ENCODE measurements at places on chromosomes 7 and 10.
A peak's percentile ranks its signal among the peaks of the same experiment; 100 is the strongest.

DNA sequence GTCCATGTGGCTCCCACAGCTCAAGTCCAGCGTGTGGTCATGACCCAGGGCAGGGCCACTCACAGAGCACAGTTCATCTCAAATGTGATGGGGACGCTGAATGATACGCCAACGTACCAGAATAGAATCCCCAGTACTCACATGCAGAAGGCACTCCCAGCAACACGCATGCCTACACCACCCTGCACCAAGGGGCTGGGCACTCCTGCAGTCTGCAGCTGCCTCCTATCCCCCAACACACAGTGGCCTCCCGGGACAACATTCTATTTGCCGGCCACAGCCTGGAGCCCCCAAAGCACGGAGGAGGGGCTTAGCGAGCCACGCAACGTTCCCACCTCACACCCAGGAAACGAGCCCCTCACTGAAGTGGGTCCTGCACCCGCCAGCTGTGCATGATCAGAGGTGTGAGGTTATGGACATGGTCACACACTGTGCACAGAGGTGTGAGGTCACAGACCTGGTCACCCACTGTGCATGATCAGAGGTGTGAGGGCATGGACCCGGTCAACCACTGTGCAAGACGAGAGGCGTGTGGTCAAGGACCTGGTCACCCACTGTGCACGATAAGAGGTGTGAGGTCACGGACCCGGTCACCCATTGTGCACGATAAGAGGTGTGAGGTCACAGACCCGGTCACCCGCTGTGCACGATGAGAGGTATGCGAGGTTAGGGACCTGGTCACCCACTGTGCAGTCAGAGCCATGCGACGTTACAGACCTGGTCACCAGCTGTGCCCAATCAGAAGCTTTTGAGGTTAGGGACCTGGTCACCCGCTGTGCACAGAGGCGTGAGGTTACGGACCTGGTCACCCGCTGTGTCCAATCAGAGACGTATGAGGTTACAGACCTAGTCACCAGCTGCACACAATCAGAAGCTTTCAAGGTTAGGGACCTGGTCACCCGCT is 182.8 kb downstream of the DIP2C start:
- DNase-seq: no peak

DNA sequence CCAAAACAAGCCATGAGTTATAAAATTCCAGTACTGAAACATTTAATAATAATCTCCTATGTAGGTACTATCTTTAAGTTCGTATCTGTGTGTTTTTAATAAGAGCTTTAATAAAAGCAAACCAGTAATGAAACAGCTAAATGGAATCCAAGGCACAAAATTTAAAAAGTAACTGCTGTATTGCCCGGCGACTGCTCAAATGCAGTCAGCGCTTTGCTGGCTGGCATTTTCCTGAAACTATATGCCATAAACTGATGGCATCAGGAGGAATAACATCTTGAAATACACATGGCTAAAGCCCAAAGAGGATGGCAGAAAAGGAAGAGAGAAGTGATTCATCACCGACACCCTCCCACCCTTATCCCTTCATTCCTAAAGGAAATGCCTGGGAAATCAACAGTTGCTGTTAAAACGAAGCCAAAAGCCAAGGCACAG is 133.1 kb downstream of the CUBN start:
- peak; percentile 45 for DNase-seq

DNA sequence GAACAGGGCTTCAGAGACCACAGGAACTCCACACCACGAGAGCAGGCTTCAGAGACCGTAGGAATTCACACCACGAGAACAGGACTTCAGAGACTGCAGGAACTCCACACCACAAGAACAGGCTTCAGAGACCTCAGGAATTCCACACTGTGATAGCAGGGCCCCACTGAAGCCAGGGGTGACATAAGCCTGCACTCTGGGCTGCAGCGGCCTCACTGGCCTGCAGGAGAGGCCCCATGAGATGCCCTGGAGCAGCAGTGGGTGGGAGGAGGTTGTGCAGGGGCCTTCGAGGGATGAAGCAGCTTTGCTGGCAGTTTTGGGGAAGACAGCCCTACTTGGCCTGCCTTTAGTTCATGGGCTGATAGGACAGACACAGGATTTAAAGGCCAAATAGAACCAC is 614.7 kb downstream of the PTPRN2 start:
- DNase-seq: no peak

GRCh38 chr7:157339777-157340677 is 3.2 kb downstream of the DNAJB6 start:
- peak; percentile 70 for DNase-seq

- DNase-seq: no peak
Observed at GRCh38 chr7:493661-494251, 25.9 kb downstream of the PDGFA start.

GRCh38 chr7:41098402-41098801 is 604.5 kb downstream of the INHBA start:
- no peak for DNase-seq
